ENCODE measurements at places on chromosomes 2 and 18.

DNA sequence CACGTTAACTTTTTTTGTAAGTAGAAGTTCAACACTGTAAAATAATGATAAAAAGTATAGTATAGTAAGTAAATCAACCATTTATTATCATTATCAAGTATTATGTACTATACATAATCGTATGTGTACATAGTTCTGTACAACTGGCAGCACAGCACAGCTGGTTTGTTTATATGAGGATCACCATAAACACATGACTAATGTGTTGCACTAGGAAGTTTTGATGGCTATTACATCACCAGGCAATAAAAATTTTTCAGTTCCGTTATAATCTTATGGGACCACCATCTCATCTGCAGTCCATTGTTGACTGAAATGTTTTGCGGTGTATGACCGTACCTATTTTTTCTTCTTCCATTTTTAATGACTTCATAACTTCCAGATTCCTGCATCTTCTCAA lies 39.2 kb upstream of the ZNF385B start:
- no peak for DNase-seq

DNA sequence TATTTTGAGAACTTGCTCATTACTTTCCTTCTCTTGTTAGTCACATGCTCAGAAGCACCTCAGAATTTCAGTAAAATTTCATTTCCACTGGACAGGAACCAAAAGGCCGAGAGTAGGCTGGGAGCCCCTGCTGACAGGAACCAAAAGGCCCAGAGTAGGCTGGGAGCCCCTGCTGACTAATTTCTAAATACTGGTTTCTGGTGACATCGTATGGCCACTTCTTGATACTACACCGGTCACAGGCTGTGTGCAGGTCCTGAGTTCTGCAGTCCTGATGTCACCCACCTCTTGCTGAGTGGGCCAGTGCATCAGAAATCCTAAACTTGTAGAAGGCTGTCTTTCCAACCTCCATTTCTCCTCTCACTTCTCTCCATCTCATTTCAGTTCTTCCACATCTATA lies 17.7 kb upstream of the EN1 start:
- no peak for DNase-seq

GRCh38 chr18:36465276-36465675 lies 167.8 kb downstream of the FHOD3 start:
- DNase-seq = no peak

DNA sequence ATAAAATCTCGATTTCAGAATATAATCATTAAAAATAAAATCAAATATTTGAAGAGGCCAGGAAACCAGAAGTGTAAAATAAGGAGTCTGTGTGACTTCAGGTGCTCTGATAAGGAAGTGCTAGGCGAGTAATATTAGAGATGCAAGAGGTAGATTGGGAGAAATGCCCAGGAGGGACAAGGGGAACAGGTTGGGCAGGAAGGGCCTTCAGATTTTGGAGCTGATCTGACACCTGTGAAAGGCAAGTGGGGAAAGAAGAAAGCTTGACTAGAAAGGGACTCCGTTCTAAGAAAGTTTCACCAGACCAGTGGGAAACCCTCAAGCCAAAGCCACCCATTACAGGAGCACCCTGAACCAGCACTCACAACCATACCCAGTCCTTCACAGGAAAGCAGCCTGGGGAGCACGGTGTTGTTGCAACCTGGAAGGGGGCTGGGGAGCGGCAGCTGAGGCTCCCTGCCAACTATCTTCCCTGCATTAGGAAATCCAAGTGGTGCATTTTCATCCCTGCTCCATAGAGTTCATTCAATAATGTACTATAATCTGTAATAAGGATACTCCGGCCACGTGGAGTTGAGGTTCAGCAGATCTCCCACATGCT lies 57.5 kb upstream of the GREB1L start:
- DNase-seq = no peak

DNA sequence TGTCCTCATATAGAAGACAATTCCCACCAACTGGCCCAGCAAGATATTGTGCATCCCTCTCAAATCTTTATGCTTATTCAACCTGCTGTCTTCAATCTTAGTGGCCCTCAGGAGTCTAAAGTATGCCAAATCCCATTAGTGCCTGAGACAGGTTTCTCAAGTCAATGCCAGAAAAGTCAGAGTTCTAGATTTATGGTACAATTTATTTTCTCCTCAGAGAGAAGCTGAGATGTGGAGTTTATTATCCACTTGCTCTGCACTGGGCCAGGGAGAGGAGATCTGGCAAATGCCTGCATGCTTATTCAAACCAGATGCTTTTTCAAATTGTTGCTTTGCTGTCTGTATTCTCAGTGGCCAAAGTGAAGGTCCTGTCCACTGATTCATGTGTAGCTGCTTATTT lies 825.2 kb downstream of the METTL4 start:
- DNase-seq = no peak

DNA sequence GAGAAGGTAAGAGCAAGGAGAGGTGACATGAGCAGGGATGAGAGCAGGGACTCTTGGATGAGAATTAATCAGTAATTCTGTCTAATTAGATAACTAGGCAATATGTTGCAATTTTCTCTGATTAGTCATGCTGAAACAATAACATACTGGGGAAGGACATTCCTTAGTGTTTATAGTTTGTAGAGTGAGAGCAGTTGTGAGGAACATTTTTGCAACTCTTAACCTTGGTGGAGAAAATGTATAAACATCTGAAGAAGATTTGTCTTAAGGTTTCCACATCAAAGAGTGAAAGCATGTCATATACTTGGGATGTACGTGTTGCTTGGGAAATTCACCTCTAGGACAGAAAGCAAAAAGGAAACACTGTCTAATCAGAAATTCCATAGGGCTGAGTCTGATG lies 955.4 kb upstream of the FANCL start:
- DNase-seq = no peak

DNA sequence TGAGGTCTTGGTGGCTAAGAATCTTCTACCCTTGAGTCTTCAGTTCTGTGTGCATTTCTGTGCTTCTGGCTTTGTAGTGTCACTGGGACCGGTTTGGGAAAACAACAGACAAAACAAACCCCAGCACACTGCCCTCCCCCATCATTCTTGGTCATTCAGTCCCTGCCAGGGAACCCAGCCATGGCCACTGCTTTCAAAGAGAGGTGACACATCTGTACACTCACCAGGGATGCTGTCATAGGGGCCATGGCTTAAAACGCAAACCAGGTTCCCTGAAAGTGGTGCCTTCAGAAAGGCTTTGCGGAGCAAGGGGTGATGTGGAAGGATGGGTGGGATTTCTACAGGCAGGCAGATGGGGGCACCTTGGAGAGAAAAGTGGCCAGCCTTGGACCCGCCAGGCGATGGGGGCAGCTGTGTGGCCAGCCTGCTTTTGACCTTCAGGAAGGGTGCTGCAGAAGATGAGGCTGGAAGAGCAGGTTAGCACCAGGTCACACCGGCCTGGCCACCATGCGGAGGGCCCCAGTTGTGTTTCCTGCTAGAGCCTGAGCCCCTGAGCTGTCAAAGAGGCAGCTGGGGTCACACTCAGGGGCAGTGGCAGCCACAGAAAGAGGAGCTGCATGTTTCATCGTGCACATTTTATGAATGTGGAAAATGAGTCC lies 101.3 kb downstream of the INHBB start:
- no peak for DNase-seq

DNA sequence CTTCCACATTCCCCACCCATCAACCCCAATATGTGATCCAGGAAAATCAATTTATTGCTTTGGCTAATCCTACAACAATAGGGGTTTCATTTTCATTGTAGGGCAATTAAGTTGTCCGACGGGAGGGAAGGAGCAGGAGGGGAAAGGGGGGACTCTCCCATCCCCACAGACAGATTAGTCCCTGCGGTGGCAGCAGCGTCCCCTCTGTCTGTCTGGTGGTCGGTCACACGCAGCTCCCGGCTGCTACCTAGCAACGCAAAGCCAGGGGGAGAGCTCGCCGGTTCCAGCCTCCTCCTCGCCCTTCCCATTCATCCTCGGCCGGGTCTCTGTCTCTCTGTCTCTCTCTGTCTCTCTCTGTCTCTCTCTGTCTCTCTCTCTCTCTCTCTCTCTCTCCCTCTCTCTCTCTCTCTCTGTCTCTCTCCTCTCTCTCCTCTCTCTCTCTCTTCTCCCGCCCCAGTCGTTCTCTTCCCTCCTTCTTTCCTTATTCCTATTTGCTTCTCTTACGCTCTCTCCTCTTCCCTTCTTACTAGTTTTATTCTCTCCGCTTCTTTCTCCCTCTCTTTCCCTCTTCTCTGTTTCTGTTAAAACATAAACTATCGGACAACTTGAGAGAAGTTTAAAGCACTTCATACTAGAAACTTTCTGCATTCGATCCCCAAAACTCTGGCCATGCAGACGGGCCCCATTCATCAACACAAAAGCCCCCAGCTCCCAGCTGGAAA lies 1.2 kb downstream of the LRP2 start:
- DNase-seq = no peak

DNA sequence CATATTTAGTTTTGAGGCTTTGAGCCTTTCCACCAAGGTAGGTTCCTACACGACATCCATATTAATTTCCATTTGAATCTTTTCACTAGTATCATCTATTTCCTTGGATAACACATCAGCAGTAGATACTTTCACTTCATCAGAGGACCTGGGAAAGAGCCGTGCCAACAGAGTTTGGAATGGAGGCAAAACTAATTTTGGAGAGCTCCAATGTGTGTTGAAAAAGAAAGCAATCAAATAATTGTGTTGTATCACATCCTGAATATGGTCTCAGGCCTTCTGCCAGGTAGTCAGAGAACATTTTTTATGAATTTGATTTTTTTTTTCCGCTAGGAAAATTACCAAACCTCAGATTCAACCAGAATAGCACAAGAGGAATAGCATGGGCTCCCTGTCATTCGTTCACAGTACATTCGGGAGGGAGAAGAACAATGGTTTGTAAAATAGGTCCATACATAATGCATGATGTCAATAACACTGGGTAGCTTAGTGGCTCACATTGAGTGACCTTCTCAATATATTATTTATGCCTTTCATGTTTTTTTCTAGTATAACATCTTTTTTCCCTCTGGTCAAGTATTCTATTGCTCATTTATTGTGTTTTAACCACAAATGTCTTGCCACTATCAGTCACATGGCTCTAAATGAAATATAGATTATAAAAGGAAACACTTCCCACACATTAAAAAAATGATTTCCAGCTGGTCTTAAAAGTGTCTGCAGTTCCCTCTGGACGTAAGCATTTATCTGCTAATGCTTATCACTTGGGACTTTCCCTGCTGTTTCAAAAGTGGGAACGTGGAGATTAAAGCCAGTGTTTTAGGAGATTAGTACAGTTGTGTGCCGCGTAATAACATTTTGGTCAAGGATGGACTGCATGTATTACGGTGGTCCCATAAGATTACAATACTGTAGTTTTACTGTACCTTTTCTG lies 68.6 kb upstream of the RAPH1 start:
- DNase-seq = no peak

DNA sequence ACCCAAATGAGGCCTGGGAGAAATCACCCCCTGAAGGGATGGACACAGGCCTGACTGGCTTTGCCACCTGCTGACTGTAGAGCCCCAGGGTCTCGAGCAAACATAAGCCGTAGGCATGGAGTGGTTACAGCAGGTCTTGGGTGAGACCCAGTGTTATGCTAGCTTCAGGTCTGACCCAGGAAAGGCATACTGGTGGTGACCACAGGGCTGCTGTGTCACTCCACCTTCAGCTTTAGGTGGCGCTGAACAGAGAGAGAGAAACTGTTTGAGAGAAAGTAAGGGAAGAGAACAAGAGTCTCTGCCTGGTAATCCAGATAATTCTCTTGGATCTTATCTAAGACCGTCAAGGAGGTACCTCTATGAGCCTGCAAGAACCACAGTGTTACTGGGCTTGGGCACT lies 1544.2 kb upstream of the TMEFF2 start:
- DNase-seq = no peak

DNA sequence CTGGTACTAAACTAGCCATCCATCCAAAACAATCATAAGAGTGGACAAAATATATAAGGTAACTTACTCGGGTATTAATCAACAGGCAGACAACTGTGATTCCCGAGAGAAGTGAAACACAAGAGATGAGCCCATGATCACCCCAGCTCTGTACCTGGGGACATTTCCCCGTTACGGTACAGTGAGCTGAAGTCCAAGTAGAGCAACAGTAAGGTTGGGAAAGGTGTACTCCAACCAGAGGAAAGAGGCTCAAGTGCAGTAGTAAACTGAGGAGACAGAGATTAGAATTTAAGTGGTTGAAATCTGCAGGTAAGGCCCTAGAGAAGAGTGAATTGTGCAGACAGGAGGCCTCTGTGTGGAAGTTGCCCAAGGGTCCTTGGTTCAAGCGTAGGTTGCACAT lies 30.5 kb upstream of the CHAC2 start:
- DNase-seq = no peak

DNA sequence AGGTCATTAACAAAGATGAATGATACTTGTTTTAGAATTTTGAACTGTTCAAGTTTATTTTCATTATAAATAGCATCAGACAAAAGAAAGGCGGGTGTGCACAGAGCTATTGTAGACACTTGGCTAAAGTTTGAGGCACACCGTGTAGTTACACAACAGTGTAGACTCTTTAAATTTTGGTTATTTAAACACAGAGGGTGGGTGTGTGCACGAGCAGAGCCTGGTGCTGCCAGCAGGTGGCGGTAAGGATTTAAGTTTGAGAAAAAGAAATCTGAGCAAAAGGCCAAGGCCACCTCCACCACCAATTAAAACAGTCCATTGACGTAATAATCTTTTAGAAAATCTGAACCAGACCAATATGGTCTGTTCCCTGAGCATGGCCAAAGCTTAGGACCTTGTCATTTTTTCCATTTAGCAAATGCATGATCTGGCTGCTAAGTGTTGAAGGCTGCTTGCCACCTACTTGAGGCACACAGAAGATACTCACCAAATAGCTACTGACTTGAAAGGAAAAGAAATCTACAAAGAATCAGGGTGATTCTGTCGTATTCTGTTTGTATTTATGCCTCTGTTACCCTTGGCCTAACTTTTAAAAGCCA lies 14.3 kb downstream of the COPS7B start:
- DNase-seq = peak; percentile 43

- no peak for DNase-seq
Measured at GRCh38 chr2:238380336-238380735, 46.4 kb upstream of the ASB1 start.

GRCh38 chr2:102704531-102704930 lies 57.3 kb upstream of the TMEM182 start:
- no peak for DNase-seq

DNA sequence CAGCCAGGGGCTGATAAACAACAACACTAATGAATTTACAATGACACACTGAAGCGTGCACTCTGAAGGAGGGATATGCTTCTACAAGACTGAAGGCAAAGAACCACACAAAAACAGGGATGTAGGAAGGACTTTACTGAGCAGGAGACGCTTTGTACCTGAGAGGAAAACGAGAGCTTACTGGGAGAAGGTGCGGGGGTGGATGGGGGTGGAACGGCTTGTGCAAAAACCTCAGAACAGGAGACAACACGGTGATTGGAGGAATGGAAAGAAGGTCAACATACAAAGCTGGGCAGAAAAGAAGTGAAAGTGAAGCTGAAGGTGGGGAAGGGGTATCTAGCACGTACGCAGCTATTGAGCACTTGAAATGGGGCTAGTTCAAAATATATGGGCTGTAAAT lies 93.1 kb downstream of the SLC8A1 start:
- no peak for DNase-seq

Data from NT2/D1 (cell line).